ENCODE measurements at places on chromosomes 5 and 9.

DNA sequence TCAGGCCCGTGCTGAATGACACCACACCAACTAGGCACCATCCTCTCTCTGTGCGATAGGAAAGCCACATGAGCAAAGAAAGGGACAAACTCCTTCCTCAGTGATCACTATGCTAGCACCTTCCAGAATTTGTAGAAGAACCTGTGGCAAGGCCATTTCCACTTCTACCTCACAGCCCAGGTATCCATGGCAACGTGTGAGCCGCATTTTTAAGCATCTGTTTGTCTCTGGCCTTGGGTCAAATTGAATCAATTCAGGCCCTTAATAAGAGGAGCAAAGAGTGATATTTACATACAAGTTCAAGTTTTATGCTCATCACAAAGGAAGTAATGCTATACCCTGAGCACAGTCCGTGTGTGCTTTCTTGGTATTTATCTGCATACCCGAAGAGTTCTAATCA lies 179.3 kb downstream of the SLC12A2 start:
- DNase-seq, result no peak

GRCh38 chr9:4939118-4939561 lies 45.9 kb upstream of the JAK2 start:
- peak; percentile 76 for DNase-seq

- no peak for DNase-seq
Observed at GRCh38 chr5:96838201-96839070, 30.7 kb upstream of the ERAP1 start.

DNA sequence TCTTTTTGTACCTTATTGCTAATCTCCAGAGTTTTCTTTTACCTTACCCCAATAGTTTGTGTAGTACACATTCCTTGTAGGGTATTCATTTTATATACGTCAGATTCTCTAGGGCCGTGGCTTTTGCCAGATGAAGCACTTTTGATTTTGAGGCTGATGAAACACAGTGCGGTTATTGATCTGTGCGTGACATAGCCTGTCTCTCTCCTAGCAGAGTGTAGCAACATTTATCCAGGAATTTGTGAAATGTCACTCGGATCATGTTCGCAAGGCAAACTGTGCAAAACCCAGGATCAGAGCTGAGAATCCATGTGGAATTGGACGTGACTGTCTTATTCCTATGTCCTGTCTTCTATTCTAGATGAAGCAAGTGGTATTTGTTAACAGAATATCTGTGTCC lies 142.0 kb upstream of the SH3GL2 start:
- no peak for DNase-seq

- DNase-seq, result no peak
Observed at GRCh38 chr9:128983536-128983935, 36.0 kb downstream of the NUP188 start.

GRCh38 chr9:96203867-96204501 lies 98.0 kb downstream of the HSD17B3 start:
- DNase-seq, result no peak

GRCh38 chr5:33925278-33925677 lies 10.9 kb upstream of the RXFP3 start:
- no peak for DNase-seq

- no peak for DNase-seq
Observed at GRCh38 chr5:140162275-140162674, 12.7 kb upstream of the CYSTM1 start.

DNA sequence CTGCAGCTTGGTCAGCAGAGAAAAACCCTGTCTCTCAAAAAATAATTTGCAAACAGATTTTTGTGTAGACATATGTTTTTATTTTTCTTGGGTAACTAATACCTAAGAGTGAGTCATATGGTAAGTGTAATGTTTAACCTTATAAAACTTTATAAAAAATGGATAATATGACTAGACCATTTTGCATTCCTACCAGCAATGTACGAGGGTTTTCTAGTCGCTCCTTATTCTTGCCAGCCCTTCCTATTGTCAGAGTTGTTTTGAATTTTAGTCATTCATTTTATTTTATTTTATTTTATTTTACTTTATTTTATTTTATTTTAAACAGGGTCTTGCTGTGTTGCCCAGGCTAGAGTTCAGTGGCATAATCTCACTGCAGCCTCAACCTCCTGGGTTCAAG lies 37.8 kb downstream of the RABGAP1 start:
- DNase-seq, result no peak

DNA sequence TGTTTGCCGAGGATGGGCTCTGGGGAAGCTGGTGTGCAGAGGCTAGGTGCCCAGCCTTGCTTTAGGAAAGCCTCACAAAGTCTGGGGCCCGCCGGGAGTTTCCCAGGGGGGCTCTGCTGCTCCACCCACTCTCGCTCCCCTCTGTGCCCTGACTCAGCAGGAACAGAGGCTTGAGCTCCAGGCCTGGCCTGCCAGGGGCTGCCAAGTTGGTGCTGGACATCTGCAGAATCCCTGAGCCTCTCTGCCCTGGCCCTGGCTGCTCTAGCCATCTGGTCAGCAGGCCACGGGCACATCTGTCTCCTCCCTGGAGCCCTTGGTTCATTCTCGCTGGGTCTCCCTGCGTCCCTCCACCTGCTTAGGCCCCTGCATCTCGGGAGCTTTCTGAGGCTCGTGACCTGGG lies 647 bp upstream of the ADAMTSL2 start:
- no peak for DNase-seq

- DNase-seq, result no peak
Observed at GRCh38 chr5:127439644-127440043, 77.8 kb upstream of the PRRC1 start.

DNA sequence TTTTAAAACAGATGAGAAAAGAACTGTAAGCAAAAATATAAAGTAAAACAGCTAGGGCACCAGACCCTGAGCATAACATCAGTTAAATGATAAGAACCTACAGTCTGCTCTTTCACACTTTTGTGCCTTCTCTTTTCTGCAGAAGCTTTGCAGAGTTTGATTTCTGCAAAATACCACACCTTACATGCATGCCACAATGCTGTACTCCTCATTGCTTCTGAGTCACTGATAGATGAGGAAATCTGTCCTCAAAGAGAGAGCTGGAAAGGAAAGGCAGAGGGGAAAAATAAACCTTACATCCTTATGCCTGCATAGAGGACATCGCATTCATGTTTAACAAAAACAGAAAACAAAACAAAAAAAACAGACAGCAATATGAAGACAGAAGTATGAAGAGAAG lies 142.9 kb downstream of the ATPSCKMT start:
- DNase-seq, result no peak

- DNase-seq, result no peak
Observed at GRCh38 chr5:138752341-138752950, 779 bp upstream of the CTNNA1 start.

GRCh38 chr9:129383561-129384490 lies 205.8 kb upstream of the IER5L start:
- peak; percentile 87 for DNase-seq

- DNase-seq, result no peak
Observed at GRCh38 chr5:2382776-2383697, 368.4 kb downstream of the IRX2 start.

- peak; percentile 96 for DNase-seq
Observed at GRCh38 chr5:65041296-65042158, 272.8 kb downstream of the CWC27 start.

DNA sequence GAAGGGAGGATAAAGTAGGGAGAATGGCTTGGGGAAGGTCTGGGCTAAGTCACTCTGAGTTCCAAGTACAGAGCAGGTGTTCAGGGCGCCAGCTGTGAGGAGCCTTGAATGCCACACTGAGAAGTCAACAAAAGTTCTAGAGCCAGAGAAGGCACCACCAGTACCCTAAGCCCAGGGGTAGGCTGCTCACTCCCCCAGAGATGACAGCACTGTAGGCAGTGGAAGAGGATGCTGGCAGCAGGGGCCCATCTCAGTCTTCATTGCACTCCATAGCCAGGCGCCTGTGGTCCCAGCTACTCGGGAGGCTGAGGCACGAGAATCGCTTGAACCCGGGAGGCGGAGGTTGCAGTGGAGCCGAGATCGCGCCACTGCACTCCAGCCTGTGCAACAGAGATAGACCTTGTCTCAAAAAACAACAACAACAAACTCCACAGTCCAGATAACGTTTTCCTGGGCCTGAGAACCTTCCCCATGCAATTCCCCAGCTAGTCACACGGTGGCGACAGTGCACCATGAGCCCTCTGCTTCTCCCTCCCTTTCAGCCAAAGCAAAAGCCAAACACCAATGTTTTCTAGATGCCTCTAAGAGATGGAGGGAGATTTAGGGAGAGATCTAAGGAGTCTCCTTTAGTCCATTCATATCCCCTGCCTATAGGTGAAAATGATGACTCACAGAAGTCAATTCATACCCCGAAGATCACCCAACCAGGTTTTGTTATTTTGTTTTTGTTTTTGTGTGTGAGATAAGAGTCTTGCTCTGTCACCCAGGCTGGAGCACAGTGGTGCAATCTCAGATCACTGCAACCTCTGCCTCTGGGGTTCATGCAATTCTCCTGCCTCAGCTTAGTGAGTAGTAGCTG lies 19.8 kb upstream of the NSD1 start:
- DNase-seq, result peak; percentile 73

- no peak for DNase-seq
Observed at GRCh38 chr5:168048486-168048885, 243.0 kb upstream of the WWC1 start.

DNA sequence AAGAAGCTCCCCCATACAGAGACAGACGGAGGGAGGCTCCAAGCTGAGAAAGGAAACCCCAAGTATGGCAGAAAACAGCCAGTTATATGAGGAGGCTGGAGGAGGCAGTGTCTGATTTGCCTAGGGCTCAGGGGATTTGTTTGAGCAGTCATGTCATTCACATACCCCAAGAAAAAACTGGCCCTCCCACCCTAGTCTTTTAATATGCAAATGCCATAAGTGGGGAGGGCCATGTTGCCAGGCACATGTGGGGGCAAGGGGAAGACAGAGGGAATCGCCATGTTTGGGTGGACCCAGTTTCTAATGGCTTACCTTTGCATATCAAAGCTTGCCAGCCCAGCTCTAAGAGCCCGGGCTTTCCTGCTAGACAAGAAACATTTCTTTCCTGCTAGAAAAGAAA lies 1163.8 kb downstream of the TAF11L14 start:
- DNase-seq, result no peak

DNA sequence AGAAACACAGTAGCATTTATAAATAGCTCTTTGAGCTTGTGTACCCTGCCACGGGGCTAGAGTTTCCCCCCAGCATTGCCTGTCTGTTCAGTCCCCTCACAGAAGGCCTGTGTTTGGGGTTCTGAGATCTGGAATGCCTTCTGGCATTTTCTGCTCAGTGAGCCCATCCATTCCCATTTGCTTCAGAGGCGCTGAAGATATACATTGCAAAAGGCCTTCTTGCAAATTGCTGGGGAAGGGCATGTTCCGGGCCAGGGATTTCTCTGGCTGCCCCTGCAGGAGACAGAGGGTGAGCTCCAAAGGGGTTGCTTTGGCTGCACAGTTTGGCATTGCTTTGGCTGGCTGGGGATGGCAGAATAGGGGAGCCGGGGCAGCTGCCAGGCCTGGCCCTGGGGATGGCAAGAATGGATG lies 308.4 kb downstream of the MSX2 start:
- DNase-seq, result no peak

DNA sequence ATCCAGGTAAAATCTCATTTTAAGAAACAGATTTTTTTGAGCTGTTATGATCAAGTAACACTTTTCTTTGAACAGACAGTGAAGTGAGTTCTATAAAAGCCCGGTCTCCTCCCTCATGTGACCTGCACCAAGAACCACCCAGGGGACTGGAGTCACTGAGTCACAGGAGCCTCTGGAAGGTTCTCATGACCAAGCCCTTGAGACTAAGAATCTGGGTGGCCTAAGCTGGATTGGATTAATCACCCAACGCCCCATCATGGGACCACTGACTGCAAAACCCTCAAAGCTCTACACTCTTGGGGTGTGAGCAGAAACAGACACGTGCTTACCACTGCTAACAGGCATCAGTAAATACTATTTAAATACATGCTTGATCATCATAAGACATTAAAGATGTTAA lies 48.4 kb downstream of the SECISBP2 start:
- peak; percentile 25 for DNase-seq

DNA sequence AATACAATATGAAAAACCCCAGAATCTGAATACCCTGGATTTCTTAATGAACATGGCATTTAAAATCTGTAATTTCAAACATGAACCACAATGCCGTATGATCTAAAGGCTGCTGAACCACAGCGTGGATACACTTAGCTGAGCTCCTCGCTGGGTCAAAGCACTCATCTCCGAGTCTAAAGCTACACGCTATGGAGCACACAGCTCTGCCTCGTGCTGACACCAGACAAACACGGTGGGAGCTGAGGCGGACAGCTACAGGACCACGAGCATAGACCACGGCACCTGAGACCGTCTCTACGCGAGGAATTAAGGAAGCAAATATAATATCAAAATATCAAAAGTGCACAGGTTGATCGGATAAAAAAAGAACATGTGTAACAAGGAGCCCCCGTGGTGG lies 42.8 kb upstream of the IPPK start:
- DNase-seq, result no peak

DNA sequence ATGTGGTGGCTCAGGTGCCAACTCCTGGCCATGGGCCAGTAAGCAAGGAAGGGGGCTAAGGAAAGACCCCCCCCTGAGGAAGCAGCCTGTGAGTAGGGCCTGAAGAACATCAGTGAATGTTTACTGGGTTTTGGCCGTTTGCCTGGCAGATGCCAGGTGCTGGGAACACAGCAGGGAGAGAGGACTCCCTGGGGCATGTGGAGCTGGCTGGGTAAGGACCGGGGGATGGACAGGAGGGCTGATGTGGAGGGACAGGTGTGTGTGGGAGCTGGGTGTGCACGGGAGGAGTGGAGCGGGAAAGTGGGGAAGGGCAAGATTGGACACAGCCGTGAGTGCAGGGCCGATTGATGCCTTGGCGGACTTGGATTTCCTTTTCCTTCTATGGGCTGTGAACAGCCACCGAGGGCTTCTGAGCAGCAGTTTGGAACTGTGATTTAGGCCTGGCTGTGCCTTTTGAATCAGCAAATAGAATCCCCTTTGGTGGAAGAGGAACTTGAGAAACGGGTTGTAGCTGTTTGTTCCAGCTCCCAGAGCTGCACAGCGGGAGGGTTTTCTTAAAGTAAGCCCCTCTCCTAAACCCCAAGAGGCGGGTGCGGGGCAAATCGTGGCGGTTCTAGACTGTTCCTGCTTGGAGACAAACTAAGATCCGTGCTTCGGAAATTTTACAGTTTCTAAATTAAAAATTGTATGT lies 3.1 kb downstream of the HMCN2 start:
- DNase-seq, result peak; percentile 65

GRCh38 chr5:173456751-173457171 lies 128.5 kb upstream of the STC2 start:
- DNase-seq, result no peak

DNA sequence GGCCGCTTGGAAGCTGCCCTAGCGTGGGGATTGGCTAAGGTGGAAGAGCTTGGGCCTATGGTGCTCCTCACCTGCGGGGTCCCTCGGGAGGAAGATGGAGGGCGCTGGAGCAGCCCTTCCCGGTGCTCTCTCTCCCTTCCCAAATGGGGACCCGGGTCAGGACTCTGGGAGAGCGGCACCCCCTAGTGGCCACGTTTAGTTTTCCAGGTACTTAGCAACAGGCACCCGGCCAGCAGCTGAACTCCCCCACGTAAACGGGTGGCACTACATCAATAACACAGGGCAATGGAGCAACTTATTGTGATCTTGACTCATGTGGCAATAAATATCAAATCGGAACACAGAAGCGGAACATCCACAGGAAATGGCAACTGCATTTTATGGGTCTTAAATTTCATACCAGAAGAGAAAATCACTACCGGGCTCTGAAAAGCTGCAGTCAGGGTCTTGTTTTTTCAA lies 316.6 kb downstream of the AGTPBP1 start:
- DNase-seq, result peak; percentile 69

- DNase-seq, result no peak
Observed at GRCh38 chr5:125004009-125004408, 257.6 kb upstream of the ZNF608 start.
